Stimulated activated CD4-positive, alpha-beta T cell treated with anti-CD3 and anti-CD28 coated beads, Interleukin-12 subunit alpha, Interleukin-12 subunit beta, amount 100 ng/mL, for 48 hours (primary cell): ENCODE measurements at places on chromosomes 12 and 14.

GRCh38 chr14:94099006-94099405, 11.5 kb upstream of the IFI27 start:
- DNase-seq, result no peak

DNA sequence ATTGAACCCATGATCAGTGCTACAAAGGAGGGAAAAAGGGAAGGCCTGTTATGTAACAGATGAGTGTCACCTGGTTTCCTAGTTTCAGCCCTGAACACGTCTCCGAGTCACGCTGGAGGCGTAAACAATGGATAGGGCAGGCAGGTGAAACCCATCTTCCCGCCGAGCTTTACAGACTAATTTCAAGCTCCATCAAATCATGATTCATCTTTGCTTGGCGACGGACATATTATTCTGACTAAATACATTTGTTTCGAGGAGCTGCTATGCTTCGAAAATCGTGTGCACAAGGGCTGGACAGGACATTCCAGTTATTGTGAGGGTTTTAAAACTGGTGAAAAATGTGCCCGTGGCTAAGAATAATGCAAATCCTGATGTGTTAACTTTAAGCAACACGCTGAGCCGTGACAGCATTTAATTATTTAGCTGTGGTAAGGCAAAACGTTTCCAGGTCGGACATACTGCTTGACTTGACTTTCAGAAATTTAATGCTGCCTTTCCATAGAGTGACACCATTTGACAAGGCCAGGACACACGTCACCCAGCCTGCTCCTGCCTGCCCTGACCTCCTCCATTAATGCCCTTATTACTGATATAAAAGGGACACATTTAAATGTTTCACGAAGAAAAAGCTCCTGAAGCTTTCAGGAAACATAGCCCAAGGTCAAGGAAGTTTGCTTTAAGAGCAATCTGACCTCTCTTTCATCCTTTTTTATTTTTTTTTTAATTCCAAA, 1203.5 kb upstream of the TMEM132C start:
- DNase-seq, result no peak

DNA sequence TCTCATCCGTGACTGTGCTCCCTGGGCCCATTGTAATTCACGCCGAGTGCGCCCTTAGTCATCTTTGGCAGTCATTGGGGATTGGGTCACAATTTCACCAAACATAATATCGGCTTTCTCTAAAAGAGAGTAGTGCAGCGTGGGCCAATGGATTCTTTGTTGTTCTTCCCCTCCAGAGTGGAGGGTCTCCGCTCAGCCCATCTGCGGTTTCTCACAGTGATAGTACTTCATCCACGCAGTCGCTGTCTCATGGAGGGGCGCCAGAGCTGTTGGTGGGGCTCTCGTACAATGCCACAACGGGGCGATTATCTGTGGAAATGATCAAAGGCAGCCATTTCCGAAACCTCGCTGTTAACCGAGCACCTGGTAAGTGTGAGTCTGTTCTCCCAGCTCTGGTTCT, 321.8 kb downstream of the SNAPC1 start:
- no peak for DNase-seq

DNA sequence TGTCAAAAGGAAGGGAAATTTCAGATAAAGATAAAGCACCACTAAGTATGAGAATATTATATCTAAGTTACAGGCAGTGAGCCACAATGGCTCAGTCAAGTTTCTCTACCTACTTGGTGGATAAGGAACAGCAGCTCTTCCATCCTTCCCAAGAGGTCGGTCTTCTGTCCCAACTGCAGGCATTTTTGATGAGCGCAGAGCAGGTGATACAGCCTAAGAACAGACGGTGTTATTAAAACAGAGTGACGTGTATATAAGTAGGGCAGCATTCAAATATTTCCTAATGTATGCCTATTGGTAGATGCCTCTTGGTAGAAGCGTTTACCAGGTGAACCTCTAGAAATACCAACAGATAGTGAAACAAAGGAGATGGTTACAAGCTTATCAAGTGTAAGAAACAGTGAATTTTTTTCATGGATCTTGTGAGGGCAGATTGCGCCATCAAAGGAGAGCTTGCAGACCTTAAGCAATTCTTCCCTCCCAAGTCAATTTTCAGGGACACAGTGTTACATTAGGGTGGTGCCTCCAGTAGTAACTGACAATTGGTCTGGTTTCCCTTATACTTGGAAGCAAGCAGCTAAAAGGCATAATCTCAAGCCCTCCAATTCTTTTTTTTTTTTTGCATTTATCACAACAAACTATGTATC, 274.5 kb downstream of the MED13L start:
- DNase-seq, result no peak

DNA sequence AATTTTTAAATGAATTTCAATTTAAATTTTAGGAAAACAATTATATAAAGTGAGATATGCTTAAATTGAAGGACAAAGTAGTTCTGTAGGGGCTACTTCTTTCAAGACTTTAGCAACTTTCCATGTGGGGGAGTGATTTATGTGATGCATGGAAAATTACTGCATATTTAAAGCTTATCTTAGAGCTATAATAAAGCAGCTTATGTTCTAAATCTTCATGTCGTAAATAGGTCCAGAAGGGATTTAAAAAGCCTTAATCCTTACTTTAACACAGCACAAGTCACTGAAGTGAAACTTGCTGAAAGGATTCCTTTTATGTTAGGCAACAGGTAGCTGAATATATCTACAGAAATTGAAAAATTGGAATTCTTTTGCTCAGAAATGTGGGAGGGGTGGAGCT, 340.4 kb downstream of the NAV3 start:
- no peak for DNase-seq

- no peak for DNase-seq
Measured at GRCh38 chr12:3587402-3588013, 96.5 kb downstream of the PRMT8 start.

GRCh38 chr12:95215949-95216348, 1.3 kb downstream of the FGD6 start:
- DNase-seq, result no peak

DNA sequence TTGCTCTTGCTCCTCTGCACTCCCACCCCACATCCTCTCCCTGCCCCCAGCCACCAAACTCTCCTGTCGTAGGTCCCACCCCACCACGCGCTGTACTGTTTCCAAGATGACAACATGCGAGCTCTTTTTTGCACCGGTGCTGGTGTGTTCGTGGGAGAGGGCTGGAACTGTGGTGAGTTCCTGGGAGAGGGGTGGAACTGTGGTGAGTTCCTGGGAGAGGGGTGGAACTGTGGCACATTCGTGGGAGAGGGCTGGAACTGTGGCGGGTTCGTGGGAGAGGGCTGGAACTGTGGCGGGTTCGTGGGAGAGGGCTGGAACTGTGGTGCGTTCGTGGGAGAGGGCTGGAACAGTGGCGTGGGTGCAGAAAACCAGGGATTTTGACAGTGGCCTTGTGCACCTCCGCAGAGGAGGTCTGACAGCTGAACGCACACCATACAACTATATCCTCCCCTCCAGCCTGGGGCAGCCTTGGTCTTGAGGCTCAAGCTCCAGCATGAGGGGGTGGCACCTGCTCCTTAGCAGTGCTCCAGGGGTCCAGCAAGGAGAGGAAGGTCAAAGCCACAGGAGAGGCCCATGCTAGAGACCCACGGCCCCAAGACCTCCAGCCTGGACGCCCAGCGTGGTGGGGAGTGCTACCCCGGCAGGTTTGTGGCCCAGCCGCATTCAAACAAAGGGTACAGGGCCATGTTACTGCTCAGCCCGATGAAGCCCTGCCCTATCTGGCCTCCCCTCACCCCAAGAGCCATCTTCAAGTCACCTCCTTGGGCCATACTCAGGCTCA, 50.1 kb downstream of the ACTN1 start:
- DNase-seq, result no peak

- no peak for DNase-seq
Measured at GRCh38 chr12:26857465-26858176, 24.6 kb upstream of the ITPR2 start.

DNA sequence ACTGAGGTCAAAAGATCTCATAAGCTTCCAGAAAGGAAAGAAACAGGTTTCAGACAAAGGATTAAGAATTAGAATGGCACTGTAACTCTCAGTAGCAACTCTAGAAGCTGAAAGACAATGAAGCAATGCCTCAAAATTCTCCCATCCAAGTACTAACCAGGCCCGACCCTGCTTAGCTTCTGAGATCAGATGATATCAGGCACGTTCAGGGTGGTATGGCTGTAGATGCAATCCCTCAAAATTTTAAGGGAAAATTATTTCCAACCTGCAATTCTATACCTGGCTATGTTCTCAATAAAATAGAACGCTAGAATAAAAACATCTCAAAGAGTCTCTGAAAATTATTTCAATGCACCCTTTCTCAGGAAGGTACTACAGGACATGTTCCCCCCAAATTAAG, 19.6 kb downstream of the NOXRED1 start:
- DNase-seq, result no peak

DNA sequence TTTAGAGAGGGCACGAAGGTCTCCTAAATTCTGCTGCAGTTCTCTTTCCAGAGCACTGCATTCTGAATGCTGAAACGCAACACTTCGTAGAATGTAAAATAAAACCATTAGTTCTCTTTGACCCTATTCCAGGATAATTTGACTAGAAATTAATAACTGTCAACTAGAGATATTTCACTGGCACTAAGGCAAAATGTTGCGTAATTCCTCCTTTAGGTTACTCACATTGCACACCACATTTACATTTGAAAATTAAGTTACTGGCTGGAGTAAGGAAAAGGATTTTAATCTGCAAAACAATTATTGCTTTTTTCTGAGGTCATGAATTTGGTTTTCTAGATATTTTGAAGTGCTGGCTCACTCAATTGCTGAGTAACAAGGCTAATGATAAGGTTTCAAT, 58.0 kb upstream of the TRHDE start:
- no peak for DNase-seq

GRCh38 chr12:2560356-2560755, 234.4 kb upstream of the FKBP4 start:
- no peak for DNase-seq

DNA sequence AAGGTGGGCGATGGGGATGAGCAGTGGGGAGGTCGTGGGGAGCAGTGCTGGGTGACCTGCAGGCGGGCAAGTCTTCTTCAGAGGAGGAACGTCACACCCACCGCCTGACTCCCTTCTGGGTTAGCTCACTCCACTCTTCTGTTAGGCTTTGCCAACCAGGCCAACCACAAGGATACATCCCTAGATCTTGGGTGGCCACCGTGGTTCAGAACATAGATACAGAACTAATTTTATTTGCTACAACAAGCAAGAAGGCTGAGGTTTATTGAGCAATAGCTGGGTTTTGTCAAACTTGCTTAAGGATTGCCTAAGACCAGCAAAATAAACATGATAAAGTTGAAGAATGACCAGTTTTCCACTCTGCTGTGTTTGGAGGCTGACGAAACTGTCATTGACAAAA, 109.4 kb downstream of the DACT1 start:
- no peak for DNase-seq

DNA sequence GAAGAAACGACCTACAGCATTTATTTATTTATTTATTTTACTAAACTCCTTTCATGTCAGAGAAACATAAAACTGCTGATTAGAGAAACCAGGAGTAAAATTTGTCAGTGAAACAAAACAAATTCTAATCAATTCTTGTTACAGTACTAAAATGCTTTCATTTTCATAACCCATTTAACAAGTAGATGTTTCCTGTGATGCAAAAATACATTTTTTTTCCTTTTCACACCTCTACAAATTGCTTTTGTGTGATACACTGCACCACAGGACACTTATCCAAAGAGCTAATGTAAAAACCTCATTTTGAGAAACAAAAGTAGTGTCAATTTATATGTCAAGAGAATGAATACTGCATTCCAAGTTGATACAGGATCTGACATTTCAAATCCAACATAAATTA, 155.1 kb downstream of the SYT1 start:
- no peak for DNase-seq

DNA sequence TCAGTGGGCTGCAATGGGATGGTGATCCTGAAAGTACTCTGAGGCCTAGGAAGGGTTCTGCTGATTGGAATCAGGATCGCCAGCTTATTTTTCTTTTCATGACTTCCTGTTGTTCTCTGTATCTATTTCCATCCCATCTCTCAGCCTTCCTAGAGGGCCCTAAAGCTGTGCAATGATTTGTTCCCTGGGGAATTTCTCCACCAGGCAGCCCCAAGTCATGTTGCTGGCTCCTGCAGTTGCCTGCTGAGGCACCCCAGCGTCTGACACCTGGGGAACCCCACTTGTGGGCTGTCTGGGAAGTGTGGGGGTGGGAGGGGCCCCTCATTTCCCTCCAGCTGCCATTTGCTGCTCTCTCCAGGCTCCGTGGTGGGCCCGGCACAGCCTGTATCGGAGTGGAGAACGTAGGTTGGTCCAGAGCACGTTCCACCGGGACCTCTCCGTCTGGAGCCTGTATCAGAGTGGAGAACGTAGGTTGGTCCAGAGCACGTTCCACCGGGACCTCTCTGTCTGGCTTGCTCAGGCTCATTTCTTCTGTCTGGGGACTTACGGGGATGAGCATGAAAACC, 138.3 kb downstream of the TSPAN9 start:
- no peak for DNase-seq

- no peak for DNase-seq
Measured at GRCh38 chr12:124687917-124688316, 120.5 kb upstream of the NCOR2 start.

- no peak for DNase-seq
Measured at GRCh38 chr14:100122481-100123223, 36.8 kb downstream of the DEGS2 start.

- no peak for DNase-seq
Measured at GRCh38 chr12:110658878-110659277, 30.0 kb downstream of the HVCN1 start.

- no peak for DNase-seq
Measured at GRCh38 chr14:81427348-81428058, 27.4 kb upstream of the STON2 start.

DNA sequence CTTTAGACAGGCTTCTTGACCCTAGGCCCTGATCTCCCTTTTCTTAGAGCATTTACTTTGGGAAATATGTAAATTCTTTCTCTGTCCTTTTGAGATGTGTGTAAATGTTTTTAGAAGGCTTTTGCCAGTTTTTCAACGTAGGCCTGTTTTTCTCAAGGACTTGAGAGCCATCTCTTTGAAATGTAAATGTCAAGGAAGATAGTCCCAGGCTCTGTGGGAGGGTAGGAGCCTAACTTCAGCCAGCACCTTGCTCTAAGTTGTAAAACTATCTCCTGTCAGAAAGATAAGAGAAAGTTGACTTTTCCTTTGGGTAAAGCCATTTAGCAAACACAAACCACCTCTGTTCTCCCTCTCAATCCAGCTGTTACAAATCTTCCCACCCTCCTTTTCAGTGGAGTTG, 219.8 kb downstream of the RPS29 start:
- DNase-seq, result no peak

GRCh38 chr12:129753586-129753985, 150.2 kb downstream of the TMEM132D start:
- DNase-seq, result no peak

DNA sequence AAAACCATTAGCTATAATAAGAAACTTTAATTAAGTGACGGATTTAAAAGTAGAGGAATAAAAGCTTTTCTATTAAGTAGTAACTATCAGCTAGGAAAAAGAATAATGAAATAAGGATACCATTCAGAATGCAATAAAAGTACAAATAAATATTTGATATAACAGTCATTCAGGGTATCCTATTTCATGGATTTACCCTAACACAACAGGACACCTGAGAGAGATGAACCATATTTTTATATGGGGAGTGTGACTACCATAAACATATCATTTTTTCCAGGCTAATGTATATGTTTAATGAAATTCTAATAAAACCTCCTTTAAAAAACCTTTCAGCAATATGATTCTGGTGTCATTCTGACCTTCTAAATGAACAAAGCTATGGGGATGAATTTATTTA, 393.8 kb downstream of the SNAPC1 start:
- no peak for DNase-seq
